ENCODE measurements at places on chromosomes 5 and 9. TPM values are rescaled to one million over a fixed set of nuclear protein-coding genes. Genes with fewer than 3 reads are reported as not detected.

- no peak for DNase-seq
Observed at GRCh38 chr5:63155310-63155631, 576.7 kb downstream of the LRRC70 start.

GRCh38 chr5:163941079-163941478 is 435.7 kb downstream of the MAT2B start:
- DNase-seq = no peak

DNA sequence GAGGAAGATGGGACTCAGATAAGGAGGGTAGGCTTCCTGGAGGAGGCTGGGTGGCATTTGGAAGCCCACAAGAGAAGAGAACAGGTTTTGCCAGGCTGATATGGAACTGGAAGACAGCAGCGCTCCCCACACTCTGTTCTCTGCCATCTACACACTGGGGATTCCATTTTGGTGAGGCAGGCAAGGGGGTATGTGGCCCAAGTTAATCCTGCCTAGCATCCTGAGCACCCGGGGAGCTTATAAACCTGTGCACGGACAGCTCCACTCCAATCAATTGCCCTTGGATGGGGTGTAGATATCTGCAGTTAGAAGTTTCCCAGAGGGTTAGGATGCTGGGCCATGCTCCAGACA is 158.8 kb downstream of the MACROH2A1 start:
- no peak for DNase-seq

DNA sequence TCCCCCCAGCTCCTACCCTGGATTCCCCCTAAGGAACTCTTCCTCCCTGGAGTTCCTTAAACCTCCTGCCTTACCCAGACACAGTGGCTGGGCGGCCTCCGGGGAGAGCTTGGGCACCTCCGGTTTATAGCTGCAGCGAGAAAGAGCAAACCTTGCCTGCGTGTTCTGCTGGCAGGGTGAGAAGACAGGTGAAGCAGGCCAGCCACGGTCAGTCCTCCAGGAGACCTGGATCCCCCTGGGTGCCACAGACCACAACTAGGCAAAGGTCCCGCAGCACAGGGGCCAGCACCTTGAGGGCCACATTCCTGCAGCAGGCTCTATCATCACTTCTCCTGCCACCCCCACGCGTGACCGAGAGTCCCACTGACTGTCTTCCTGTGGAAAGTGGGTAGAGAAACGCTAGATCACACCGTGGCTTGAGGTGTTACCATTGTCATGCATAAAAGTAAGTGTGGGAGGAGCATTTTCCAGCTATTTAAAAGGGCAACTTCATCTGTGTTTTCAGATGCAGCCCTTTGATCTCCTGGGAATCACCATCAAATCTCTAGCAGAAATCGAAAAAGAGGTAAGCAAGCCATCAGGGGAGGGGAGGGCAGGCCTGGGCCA is 130.2 kb upstream of the LMX1B start:
- DNase-seq = no peak

Gene FABP6
- not detected for total RNA-seq

Gene CDH9
- not detected for total RNA-seq
